Activated CD4-positive, alpha-beta T cell treated with anti-CD3 and anti-CD28 coated beads, Interleukin-2, amount 50 U/mL, for 1 hour (primary cell): ENCODE measurements at places on chromosomes 13 and 19.

- DNase-seq = no peak
Observed at GRCh38 chr13:27120011-27120410, 51.6 kb downstream of the USP12 start.

DNA sequence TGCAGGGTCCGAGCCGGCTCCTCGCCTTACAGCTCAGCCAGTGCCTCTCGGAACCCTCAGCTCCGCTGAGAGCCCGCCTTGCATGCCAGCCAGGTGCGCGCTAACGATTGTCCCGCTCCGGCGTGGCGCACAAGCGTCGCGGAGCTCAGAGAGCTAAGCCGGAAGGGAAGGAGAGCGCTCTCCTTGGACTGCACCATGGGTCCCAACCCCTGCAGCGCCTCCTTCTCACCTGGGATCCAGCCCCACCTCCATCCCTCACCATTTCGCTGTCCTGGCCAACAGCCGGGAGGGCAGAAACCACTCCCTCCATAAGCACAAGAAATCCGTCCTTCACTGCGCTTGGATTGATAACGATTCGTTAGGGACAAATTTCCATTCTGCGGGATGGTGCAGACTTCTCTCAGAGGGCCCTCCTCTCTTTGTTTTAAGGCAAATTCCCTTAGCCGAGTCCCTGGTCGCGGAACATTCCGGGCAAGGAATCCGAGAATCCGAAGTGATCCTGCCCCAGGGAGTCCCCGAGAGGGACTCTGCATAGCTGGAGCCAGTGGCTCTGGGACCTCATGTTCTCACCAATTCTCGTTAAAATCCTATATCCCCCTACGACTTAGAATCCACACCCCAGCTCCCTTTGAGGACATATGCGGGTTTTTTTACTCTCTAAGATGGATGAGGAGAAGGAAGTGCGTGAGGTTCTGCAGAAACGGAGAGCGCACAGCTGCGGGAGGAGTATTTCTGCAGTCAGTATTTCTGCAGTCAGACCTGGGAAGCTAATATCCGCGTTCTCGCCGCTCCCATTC is 2.8 kb downstream of the GSX1 start:
- DNase-seq = no peak

- no peak for DNase-seq
Observed at GRCh38 chr13:34587576-34587975, 354.5 kb upstream of the NBEA start.

- DNase-seq = no peak
Observed at GRCh38 chr19:32181216-32181920, 164.0 kb upstream of the ZNF507 start.

DNA sequence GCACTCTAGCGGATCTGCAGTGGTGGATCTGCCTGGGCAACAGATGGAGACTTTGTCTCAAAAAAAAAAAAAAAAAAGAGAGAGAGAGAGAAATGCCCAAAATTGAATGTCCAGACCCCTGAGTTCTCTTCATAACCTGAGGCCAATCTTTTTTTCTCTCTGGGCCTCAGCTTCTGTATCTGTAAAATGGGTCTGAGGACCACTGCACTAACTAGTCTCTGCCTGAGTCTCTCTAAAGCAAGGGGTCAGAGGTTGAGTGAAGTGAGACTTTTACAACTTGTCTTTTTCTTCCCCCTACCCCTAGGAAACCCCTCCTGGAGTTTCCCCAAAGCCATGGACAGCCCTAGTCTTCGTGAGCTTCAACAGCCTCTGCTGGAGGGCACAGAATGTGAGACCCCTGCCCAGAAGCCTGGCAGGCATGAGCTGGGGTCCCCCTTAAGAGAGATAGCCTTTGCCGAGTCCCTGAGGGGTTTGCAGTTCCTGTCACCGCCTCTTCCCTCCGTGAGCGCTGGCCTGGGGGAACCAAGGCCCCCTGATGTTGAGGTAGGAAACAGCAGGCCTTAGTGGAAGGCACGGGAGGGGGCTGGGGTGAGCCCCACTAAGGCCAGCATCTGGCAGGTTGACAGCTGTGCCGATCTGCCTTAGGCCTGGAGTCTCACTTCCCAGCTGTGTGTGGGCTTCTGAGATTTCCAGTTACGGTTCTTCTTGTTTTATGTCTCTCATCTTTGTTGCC is 1.8 kb downstream of the TMEM91 start:
- no peak for DNase-seq

DNA sequence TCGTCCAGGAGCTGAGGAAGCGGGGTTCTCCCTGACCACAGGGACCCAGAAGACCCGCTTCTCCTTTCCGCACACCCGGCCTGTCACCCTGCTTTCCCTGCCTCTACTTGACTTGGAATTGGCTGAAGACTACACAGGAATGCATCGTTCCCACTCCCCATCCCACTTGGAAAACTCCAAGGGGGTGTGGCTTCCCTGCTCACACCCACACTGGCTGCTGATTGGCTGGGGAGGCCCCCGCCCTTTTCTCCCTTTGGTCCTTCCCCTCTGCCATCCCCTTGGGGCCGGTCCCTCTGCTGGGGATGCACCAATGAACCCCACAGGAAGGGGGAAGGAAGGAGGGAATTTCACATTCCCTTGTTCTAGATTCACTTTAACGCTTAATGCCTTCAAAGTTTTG is 18.9 kb downstream of the VASP start:
- DNase-seq = no peak

- no peak for DNase-seq
Observed at GRCh38 chr13:35711909-35712308, 235.4 kb upstream of the MAB21L1 start.

DNA sequence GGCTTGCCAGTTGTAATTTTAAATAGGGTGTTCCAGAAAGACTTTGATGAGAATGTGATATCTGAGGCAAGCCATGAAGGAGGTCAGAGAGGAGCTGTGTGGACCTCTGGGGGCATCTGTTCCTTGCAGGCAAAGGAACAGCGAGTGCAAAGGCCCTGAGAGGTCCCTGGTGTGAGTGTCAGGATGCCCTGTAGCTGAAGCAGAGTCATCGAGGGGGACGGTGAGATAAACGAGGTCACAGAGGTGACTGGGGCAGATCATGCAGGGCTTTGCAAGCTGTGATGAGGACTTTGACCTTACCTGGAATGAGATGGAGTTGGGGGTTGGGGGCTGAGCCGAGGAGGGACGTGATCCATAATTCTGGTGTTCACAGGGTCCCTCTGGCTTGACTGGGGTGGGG is 75.0 kb downstream of the RYR1 start:
- no peak for DNase-seq

DNA sequence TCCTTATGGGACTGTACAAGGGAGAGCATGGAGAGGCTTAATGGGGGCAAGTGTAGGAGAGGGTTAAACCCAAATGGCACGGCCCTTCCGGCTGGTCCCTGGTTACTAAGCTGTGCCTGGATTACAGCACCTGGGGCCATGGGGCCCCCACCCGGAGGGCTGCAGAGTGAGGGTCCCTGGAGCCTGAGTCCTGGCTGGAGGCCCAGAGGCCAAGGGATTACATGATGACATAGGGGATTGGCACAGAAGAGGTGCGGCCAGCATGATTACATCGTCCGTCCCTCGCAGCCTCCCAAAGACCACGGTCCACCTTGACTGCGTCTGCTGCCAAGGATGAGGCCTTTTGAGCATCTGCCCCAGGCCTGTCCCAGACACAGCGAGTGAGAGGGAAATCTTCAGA is 149.4 kb downstream of the URI1 start:
- no peak for DNase-seq

GRCh38 chr13:99766641-99767045 is 204.9 kb downstream of the ZIC5 start:
- no peak for DNase-seq

GRCh38 chr13:75804054-75804453 is 167.9 kb downstream of the LMO7 start:
- no peak for DNase-seq

DNA sequence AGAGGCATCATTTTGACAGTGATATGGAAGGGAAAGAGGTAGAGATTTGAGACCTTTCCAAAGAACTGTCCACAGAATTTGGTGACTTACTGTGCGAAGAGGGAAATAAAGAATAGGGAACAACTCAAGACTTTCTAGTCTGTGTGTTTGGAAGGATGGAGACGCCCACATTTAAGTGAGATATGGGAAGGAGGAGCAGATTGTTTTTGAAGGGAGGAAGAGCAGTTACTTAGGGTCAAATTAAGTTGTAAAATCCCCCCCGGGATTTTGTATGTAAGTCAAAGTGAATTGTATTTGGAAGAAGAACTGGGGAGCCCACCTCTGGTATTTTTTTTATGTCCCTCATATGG is 1.2 kb downstream of the USPL1 start:
- DNase-seq = no peak

GRCh38 chr13:85935868-85936467 is 136.7 kb upstream of the SLITRK6 start:
- DNase-seq = no peak

GRCh38 chr19:8490395-8490760 is 12.1 kb downstream of the PRAM1 start:
- DNase-seq = no peak

- no peak for DNase-seq
Observed at GRCh38 chr13:29271606-29272005, 323.9 kb downstream of the SLC7A1 start.

- DNase-seq = no peak
Observed at GRCh38 chr13:73958657-73959397, 175.4 kb downstream of the KLF12 start.

- DNase-seq = no peak
Observed at GRCh38 chr13:59744747-59745391, 418.9 kb downstream of the DIAPH3 start.

- DNase-seq = no peak
Observed at GRCh38 chr19:47716270-47716937, 3.2 kb downstream of the EHD2 start.

DNA sequence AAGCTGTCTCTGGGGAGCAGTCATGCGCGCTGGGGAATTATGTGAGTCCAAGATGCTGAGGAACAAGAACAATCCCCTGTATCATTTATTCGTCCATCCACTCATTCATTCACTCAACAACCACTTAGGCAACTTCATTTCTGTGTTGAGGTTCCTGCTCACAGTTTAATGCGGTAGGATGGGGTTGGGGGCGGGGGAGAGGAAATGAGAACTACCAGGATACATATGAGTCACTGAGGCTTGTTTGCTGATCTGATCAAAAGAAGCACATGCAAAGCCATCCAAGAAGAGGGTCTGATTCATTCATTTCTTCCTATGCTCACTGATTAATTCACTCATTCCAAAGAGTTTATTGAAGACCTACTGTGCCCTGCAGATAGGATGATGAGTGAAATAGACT is 20.9 kb downstream of the ZNF536 start:
- DNase-seq = no peak

GRCh38 chr13:109026266-109026665 is 396.9 kb downstream of the MYO16 start:
- no peak for DNase-seq

- DNase-seq = no peak
Observed at GRCh38 chr13:66585669-66586203, 644.4 kb downstream of the PCDH9 start.

GRCh38 chr13:29749401-29750182 is 100.8 kb downstream of the UBL3 start:
- no peak for DNase-seq
